ENCODE measurements at places on chromosomes 7 and 10.
A peak's percentile ranks its signal among the peaks of the same experiment; 100 is the strongest.

DNA sequence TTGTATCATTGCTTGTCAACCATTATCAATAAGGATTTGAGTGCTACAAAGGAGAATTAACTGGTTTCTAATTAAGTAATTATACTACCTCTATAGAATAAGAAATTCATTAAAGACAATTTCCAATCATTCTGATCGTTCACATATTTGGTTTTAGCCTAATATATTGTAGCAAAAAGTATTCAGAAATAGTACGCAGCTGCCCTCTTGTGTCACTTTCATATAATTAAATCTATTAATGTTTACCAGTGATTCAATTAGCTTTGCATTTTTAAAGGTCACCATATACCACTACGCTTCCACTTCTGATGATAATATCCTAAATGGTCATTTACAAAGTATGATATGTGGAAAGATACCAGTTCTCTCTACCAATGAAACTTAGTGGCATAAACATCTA lies 128.3 kb downstream of the NEBL start:
- no peak for ATAC-seq

DNA sequence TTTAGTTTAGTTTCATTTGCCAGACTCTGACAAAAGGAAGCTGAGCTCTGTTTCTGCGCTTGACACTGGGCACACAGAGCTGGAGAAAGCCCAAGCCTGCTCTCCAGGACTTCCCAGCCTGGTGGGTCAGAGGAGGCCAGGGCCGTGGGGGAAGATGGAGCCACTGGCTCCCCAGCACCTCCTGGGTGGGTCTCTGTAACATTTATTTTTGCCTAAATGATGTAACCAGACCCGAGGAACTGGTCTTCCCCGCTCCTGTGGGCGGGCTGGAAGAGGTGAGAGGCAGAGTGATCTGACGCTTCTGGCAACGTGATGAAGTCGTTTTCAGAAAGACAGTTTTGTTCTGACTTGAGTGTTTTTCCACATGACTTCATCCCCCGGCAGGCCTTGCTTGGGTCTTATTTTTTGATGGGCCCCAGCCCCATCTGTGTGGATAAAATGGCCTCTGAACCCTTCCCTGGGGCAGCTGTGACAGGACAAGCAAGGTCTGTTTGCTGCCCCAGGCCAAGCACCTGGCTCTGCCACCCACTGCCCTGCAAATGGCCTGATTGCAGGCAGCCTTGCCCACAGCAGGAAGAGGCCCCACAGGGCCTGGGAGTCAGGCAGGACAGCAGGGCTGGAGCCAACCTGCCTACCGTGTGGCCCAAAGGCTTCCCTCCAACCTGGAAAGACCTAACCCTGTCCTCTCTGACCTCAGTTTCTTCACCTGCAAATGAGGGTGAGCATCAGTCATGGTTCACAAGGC lies 304.9 kb upstream of the ZMIZ1 start:
- ATAC-seq, result peak; percentile 78

DNA sequence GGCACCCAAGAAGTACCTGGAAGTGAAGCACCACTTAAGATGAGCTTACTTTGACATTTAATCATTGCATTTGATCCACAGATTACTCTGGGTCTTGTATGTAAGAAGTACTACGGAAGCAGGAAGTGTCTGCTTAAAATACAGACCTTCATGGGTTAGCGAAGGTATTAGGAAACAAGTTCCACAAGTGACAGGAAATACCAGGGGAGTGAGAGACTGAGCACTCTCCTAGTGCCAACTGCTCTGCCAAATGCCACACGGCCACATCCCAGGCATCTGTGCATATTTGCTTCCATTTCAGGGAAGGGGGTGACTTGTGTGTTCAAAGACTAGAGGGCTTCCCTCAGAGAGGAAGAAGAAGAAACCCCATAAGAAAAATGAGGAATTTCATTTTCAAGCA lies 57.2 kb upstream of the ANK3 start:
- ATAC-seq, result no peak

DNA sequence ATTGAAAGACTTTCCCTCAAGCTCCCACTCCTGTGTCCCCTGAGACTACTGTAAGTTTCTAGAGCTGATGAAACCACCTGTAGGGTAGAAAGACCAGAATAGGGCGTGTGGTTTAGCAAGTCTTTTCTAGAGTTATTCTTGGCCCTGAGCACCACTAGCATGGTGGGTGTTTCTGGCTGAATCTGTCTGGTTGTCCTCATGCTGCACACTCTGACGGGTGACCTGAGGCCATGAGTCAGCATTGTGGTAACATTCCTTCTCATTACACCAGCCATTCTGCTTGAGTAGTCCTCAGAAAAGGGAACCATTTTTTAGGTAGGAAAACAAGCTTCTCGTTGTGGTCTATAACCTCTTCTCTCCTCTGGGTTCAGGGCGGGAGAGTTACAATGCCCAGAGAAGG lies 250.3 kb downstream of the SNX13 start:
- no peak for ATAC-seq

GRCh38 chr10:17031637-17032635 lies 97.7 kb downstream of the CUBN start:
- peak; percentile 34 for ATAC-seq

DNA sequence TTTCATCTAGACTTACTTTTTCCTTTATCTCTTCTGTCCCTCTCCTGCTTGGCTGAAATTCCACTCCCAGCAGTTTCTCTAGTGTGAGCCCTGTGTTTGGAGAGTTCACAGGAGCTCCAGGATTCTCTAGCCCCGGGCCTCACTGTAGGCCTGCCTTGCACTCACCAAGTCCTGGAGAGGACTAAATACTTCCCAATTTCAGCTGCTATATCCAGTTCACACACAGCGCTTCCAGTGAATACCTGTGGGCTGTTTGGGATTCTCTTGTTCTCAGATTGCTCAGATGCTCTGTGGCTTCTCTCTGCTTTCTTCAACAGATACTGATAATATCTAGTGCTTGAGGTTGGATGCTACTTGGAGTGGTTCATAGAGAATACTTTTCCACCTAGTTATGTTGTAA lies 46.0 kb downstream of the MINPP1 start:
- no peak for ATAC-seq

DNA sequence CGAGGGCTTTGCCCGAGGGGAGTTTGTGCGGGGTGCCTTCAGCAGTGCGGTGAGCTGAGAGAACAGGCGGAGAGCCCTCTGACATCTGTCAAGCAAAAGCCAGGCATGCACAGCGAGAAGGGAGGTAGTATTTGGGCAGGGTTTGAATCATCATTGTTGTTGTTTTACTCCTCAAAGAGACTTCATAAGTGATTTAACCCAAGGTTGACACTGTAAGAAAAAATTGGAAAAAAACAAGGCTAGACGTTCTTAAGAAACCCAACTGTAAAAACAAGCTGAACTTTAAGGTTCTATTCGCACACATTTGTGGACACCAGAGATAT lies 1.3 kb downstream of the ADAM22 start:
- no peak for ATAC-seq

GRCh38 chr10:98921316-98921715 lies 314.3 kb downstream of the HPSE2 start:
- ATAC-seq, result no peak

DNA sequence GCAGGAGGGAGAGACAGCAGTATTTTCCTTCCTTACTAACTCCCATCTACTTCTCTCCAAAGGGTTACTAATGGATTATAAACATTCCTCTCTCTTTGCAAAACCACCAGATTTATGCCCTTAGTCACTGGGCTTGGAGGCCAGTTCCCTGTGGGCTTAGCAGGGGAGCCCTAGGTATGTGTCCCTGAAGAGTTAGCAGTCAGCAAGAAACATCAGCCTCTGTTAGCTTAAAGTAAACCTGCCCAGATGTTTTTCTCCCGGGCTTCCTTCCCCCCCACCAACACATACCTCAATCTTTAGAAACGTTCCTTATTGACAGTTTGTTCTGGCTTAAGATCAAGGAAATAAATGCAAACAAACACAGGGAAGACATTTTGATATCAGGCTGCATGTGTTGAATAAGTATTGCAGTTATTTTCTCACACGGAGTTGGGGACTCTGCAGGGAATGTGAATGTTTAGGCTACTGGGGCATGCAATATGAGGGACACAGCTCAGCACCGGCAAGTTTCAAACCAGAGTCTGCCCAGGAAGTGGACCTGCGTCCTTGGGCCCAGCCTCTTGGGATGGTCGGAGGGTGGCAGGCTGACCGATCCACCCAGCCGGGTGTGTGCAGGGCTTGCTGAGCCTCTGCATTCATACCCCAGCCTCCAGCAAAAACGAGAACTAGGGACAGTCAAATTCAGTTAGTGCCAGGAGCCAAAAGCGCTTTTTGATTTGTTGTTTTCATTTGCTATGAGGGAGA lies 252.0 kb upstream of the GRB10 start:
- ATAC-seq, result no peak

GRCh38 chr10:125003901-125004467 lies 62.1 kb downstream of the ZRANB1 start:
- ATAC-seq, result no peak

- ATAC-seq, result no peak
These were observed 7.3 kb downstream of the GFRA1 start for GRCh38 chr10:116265686-116266085.

GRCh38 chr10:113947184-113948041 lies 93.0 kb downstream of the NHLRC2 start:
- no peak for ATAC-seq

GRCh38 chr10:1515121-1515779 lies 222.1 kb downstream of the ADARB2 start:
- ATAC-seq, result no peak

GRCh38 chr7:35816514-35816913 lies 15.7 kb downstream of the SEPTIN7 start:
- no peak for ATAC-seq

DNA sequence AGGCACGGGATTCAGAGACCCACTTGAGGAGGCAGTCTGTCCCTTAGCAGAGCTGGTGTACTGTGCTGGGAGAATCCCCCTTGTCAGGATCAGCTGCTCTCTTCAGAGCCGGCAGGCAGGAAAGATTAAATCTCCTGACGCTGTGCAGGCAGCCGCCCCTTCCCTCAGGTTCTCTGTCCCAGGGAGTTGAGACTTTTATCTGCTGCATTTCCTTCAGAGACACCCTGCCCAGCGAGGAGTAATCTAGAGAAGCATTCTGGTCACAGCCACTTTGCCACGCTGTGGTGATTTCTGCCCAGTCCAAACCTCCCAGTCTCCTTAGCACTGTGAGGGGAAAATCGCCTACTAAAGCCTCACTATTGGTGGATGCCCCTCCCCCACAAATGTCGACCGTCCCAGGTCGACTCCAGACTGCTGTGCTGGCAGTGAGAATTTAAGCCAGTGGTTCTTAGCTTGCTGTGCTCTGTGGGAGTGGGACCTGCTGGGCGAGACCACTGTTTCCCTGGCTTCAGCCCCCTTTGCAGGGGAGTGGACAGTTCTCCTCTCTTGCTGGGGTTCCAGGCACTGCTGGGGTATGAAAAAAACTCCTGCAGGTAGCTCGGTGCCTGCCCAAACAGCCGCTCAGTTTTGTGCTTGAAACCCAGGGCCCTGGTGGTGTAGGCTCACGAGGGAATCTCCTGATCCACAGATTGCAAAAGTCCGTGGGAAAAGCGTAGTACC lies 265.4 kb downstream of the ZWINT start:
- ATAC-seq, result no peak

DNA sequence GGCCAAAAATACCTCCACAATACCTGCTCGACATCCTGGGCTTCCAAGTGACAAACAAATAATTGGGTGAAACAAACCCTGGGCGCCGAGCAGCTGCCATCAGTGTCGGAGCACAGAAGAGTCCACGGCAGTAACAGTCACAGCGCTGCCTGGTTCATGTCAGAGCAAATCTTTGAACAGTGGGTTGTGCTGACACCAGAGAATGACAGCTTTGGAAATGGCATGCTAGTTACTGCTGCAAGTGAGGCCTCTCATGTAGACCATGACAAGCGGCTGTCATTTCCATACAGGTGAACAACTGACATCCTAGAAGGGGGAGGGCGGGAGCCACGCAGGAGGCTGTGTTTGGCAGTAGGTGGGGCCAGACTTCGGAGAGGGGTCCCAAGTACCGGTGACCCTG lies 420.5 kb upstream of the GALNT17 start:
- no peak for ATAC-seq

- peak; percentile 48 for ATAC-seq
These were observed 47.4 kb upstream of the PRKAR1B start for GRCh38 chr7:774161-775109.

DNA sequence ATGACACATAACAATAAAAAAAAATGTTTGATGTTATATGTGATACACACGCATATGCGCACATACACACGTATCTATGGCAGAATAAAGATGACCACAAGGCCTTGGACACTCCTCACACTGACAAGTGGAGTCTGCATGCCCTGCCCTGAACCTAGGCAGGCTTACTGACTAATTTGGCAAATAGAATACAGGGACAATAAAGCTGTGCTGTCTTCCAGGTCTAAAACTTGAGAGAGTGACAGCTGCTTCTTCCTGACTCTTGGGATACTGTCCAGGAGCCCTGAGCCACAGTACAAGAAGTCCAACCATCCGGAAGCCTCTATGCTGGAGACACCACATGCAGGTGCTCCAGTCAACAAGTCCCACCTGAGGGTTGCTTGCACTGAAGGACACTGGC lies 20.3 kb downstream of the PARD3 start:
- ATAC-seq, result no peak

- ATAC-seq, result no peak
These were observed 411.3 kb upstream of the SEMA3C start for GRCh38 chr7:81330108-81330507.

DNA sequence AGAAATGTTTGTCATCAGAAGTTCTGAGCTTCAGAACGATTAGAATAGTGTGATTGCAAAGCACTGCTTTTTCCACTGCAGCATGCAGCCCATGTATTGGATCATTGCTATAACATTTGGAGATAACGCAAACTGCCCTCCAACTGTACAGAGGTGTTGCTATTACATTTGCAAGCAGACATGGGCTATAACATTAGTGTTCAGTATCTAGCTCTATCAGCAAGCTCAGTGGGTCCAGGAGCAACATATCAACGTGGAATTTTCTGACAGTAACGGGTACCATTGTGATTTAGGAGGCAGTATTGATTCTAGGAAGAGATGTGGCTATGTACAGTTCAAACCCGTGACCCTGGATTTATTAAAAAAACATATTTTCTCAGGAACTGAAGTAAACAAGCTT lies 75.8 kb downstream of the AGMO start:
- ATAC-seq, result no peak

- ATAC-seq, result no peak
These were observed 62.5 kb upstream of the PALS2 start for GRCh38 chr7:24510759-24511158.

GRCh38 chr10:131907679-131908078 lies 6.9 kb downstream of the PPP2R2D start:
- no peak for ATAC-seq

DNA sequence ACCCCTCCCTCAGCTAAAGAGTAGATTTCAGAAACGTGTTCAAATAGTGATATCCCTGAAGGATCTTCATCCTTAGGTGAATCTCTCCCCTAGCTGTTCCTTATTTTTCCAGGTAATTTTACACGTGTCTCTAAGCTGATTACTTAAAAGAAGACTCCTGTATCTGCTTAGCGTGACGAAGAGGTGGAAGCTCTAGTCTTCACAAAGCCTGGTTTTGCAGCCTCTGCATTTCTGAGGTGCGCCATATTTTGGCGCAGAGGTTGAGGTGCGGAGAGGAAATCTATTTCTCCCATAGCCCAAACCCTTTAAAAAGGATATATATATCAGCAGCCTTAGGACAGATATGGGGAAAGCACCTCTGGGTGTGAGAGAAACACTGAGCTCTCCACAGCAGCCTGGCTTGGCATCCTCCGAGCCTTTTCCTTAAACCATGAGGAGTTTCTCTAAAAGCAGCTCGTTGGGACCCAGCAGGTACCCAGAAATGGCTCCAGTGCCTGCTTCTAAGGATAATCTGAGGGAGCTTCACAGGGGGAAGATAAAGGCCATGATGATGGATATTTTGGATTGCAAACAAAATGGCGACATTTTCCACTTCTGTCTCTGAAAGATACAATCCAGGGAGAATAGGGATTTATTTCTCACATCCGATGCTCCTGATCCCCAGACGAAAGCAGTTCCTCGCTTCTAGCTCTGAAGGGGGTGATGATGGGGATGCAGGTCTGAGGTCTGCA lies 3.0 kb upstream of the HOXA2 start:
- ATAC-seq, result no peak
